ENCODE measurements at places on chromosomes 6 and 20. TPM values are rescaled to one million over a fixed set of nuclear protein-coding genes. Genes with fewer than 3 reads are reported as not detected.

GRCh38 chr6:162621246-162621645 lies 106.3 kb downstream of the PRKN start:
- DNase-seq, result no peak

The HTR1E gene
- total RNA-seq, result not detected

DNA sequence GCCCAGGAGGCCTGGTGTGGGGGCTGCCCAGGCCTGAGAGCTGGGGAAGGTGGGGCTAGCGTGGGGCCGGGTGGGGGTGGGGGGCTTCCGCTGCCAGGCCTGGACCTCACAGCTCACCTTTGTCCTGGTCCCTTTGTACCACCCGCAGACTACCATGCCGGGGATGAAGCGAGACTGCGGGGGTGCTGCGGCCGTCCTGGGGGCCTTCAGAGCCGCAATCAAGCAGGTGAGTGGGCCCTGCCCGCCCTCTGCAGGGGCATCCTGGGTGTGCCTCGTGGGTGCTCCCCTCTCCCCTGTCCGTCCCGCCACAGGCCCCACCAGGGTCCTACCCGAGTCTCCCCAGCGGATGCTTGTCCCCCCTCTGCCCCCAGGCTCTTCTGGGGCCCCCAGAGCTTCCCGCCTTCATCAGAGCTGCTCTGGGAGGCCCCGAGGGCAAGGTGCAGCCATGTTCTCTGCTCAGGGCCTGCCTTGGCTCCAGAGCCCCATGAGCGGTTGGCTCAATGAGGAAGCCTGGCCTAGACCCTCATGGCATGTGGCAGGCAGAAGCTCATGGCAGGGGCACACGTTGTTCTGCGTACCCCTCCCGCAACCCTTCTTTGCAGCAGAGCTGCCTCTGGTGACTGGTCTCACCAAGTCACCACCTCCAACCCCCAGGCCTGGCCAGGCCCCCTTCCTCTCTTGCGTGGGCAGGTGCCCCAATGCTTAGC lies 14.5 kb downstream of the NPEPL1 start:
- peak; percentile 13 for DNase-seq

DNA sequence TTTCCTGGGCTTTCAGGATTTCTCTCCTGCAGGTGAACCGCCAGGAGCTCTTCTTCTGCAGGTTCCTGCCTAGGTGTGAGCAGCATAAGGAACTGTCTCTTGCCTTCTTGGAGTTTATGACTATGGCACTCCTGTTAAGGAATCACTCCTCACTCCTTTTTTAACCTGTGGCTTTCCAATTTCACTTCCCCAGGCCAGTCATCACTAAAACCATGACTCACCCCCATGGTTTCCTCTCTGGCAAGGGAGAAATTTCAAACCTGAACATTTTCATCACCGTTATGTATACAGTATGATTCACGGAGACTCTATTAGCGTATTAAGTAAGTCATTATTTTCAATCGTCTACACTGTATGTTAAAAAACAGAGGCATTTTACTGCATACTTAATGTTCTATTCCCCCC lies 78.2 kb upstream of the ARID1B start:
- no peak for DNase-seq

- DNase-seq, result no peak
Measured at GRCh38 chr20:31527266-31527665, 13.0 kb downstream of the HM13 start.

Measured in colonic mucosa (tissue), 4 donors.